ENCODE measurements at places on chromosomes 2 and 18.

DNA sequence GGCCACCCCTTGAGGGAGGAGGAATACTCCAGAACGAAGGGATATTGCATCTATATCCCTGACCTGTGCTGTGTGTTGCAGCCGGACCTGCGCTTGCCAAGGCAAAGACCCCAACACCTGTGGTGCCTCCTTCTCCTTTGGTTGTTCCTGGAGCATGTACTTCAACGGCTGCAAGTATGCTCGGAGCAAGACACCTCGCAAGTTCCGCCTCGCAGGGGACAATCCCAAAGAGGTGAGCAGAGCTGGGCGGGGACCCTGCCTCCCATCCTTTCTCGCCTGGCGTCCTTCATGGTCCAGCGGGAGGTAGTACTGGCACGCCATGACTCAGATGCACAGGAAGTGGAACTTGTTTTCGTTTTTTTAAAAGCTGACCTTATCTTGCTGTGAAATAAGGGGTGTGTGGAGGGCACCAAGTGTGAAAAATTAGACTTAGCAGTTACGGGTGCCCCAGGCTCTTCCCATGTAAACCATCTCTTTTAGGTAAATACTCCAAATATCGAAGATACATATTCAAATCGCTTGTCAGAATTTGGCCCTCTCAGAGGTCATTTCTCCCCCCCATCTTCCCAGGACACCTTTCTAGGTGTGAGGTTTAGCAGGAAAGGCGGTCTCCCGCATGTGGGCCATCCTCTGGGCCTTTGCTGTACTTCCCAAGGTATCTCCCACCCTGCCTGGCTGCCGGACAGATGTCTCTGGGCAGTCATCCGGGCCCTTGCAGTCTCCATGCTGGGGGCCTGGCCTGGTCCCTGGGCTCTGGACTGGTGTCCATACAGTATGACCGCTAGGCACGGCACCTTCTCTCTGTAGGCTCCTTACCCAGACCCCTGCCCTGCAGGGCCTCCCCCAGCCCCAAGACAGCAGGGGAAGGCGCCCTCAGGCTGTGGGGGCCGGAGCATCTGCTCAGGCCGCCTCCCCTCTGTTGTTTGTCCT lies 57.6 kb downstream of the BOLA3 start:
- no peak for DNase-seq

- DNase-seq, result no peak
Observed at GRCh38 chr2:149473068-149473467, 114.5 kb downstream of the MMADHC start.

- no peak for DNase-seq
Observed at GRCh38 chr18:43484710-43485109, 207.4 kb upstream of the SYT4 start.

DNA sequence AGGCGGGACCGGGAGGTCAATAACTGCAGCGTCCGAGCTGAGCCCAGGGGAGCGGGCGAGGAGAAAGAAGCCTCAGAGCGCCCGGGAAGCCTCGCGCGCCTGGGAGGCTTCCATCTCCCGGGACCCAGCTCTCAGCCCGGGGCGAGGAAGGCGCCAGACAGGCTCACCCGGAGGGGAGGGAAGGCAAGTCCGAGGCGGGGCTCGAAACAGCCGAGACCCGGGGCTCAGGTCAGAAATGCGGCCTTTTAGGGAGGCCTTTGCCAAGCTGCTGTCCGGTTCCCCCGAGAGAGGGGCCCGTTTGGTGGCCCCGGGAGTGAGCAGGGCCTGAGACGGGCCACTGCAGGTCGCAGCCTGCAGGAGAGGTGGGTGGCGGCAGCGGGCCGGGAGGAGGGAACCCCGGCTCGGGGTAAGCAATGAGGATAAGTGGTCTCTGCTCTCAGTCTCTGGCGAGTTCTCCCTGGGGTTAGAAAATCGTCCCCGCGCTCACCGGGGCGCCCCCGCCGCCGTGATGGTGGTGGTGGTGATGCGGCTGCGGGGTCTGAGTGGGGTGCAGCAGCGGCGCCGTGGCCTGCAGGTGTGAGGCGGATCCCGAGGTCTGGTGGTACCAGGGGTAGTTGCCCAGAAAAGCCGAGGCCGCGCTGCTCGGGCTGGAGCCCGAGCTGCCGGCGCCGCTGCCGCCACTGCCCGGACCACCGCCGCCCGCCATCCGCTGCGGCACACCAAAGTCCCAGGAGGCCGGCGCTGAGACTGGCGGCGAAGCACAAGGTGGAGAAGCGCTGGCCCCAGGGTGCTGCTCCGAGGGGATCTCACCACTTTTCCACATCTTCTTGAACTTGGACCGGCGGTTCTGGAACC lies 2.4 kb downstream of the DLX2 start:
- no peak for DNase-seq

DNA sequence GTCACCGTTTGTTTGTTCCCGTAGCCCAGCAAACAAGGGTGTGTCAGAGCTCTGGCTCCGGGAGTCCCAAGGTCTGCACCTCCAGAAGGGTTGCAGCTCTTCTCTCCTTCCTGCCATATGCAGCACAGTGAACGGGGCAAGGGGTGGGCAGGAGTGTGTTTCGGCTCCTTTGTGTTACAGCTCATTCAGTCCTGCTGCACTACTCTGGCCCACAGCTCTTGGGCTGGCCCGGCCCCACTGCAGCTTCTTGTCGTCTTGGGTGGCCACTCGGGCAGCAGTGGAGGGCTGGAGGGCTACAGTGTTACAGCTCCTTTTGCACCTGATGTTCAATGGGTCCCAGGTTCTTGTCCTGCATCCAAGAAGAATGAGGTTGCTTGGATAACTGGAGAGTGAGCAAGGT lies 408.3 kb downstream of the DCC start:
- no peak for DNase-seq

DNA sequence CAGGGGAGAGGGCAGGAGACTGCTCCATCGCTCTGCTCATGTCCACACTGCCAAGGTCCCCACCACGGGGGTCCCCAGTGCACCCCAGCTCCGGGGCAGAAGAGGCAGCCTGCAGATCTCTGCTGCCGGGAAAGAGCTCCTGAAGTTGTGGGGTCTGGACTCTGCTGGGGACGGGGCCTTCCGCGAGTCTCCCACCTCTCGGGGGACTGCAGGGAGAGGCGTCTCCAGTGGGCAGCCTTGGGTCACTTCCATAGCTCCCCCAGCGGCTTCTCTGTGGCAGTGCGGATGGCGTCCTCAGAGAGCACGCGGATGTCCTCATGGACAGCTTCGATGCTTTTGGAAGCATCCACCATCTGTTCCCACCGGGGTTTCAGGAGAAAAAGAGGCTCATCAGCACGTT lies 10.7 kb downstream of the DTYMK start:
- no peak for DNase-seq

- DNase-seq, result no peak
Observed at GRCh38 chr2:138058427-138058826, 94.2 kb downstream of the HNMT start.

GRCh38 chr2:238380785-238381184 lies 45.9 kb upstream of the ASB1 start:
- DNase-seq, result no peak

DNA sequence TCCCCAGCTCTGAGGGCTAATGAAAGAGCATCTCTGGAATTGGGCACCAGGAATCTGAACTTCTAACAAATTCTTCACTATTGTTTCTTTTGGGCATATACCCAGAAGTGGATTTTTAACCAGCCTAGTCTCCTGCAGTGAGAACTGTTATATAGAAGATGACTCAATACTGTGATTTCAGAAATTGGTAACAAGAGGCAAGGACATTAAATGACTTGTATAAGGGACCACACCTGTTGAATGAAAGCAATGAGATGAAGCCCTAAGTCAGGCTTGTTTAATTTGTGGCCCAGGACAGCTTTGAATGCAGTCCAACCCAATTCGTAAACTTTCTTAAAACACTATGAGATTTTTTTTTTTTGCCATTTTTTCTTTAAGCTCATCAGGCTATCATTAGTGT lies 57.9 kb downstream of the EPC2 start:
- DNase-seq, result no peak

GRCh38 chr2:25229279-25230197 lies 61.2 kb upstream of the POMC start:
- no peak for DNase-seq

GRCh38 chr2:18046017-18046416 lies 167.6 kb downstream of the KCNS3 start:
- DNase-seq, result no peak

DNA sequence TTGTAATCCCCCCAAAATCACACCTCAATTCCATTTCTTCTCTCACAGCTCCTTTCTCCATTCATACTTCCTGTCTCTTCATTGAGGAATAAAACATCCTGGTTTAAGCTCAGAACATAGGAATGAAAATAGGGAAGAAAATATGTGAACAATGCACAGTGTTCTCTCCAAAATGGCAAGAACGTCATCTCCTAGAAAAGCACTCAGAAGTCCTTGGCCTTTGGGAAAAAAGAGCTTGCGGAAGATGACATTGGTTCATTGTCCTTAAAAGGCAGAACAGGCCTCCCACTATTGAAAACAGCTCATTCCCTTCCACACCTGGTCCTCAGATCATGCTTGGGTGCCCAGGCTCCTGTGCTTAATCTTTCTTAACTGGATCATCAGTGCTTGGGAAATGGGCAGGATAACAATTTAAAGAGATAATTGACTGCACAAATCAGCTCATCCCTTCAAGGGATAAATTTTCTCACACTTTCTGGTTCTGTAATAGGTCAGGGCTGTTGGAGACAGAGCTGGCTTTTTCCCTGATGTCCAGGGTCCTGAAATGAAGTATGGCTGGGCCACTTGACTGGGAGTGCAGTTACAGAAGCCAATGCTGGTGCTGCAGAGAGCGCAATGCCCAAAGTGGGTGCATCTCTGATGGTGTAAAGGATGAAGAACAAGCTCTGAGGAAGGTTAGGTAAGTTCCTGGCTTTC lies 69.2 kb downstream of the MARCHF4 start:
- DNase-seq, result no peak

GRCh38 chr2:26185954-26186770 lies 13.3 kb downstream of the GAREM2 start:
- no peak for DNase-seq

GRCh38 chr2:149625671-149626070 lies 38.1 kb upstream of the MMADHC start:
- DNase-seq, result no peak

DNA sequence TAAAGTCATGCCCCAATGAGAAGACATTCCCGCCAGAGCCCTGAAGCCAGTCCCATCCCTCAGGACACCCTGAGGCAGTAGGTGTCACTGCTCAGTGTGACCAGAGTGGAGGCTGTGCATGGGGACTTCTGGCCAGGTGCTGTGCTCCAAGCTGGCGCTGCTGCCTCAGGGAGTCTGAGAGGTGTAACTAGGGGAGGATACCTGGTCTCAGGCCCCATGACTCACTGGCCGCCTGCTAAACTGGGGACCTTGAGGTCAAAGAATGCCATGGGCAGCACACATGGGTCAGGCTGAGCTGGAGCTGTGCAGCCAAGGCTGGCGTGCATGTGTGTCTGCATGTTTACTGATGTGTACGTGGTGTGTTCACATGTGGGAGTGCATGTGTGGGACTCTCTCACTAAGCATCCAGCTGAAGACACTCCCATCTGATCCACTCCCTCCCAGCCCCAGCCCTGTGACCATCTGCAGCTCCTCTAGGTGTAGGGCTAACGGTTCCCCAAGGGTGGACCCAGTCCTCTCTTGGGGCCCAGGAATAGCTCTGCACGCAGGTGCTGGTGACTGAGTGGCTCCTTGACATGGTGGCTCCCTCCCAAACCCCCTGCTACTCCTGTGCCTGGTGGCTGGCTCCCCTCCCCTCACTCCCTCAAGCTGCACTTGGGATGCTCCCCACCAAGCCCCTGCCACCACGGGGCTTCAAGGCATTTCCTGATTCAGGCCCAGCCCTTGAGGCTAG lies 16.5 kb downstream of the HS6ST1 start:
- DNase-seq, result no peak

DNA sequence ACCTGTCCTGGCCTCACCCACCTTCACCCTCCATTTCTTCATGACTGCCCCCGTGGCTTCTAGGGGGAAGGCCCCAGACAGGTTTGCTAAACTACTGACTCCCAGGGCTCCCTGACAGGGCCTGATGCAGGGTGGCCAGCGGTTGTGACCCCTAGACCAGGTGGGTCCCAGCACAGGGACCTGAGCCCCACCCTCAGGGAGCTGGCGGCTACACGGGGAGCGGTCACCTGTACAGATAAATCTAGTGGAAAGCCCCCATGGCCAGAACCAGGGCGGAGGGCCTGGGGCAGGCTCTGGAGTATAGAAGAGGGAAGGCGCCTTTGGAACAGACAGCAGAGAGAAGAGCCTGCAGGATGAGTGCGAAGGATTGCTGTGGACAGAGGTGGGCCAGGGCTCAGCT lies 42.5 kb upstream of the PLB1 start:
- DNase-seq, result no peak

DNA sequence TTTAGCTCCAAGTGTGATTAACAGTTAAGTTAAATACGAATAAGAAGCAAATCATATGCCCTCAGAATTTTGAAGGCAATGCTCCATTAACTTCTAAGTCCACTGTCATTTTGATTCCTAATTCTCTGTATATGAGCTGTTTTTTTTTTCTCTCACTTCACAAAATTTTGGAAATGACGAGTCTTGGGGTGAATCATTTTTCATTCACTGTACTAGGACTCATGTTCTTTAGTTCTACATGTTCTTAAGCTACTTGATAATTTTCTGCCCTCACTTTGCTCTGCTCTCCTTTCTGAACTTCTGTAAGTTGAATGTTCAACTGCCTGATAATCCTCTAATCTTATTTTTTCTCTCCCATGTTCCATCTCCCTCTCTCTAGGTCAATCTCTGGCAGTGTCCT lies 141.0 kb downstream of the THADA start:
- DNase-seq, result no peak

DNA sequence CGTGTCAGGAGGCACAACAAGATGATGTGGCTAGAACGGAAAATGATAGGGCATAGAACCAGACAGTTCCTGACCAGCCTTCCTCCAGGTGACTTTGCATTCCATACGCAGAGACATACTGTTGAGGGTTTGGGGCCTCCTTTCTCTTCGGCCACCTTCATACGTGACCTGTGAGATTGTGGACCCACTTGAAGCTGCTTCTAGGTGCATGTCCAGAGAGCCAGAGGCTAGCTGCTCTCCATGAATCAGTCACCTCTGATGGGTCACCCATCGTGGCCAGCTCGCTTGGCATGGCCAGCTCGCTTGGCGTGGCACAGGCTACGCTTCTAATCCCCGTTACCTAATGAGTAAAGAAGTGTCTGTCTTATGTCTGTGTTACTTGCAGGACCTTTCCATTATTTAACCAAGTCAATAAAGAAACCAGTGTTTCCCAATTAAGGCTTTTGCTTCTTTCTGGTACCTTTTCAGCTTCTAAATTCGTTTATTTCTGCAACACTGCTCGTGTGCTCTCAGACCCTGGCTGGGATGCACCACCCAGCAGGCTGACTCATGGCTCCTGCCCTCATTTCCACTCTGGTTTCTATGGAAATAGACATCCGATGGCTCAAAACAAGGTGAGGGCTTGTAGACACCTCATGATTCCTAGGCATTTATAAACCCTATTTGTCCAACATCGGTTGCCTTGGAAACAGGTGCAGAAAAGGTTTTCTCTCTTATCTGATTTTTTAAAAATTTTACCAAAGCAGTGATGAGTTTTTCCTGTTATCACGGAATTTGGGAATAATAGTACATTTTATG lies 86.7 kb upstream of the B3GNT7 start:
- no peak for DNase-seq
